ENCODE measurements at places on chromosomes 2 and 18. TPM values are rescaled to one million over a fixed set of nuclear protein-coding genes. Genes with fewer than 3 reads are reported as not detected.

SCYGR2 gene
- total RNA-seq: not detected

INHA gene
- 0.11 TPM for total RNA-seq

IL36G gene
- total RNA-seq: 0.32 TPM

ANKRD36C gene
- total RNA-seq: 13.5 TPM

MAP3K19 gene
- total RNA-seq: not detected

TEKT4 gene
- not detected for total RNA-seq

FTCDNL1 gene
- 1.4 TPM for total RNA-seq

EGR4 gene
- total RNA-seq: not detected

IL18RAP gene
- total RNA-seq: not detected

ABCB11 gene
- total RNA-seq: not detected

MDH1B gene
- total RNA-seq: 0.48 TPM

PCBP1 gene
- total RNA-seq: 115 TPM

CRYGD gene
- total RNA-seq: not detected

LHCGR gene
- not detected for total RNA-seq

IL1RL1 gene
- 0.20 TPM for total RNA-seq

Measured in foreskin keratinocyte (primary cell).